ENCODE measurements at places on chromosomes 4 and X.

- DNase-seq: no peak
Observed at GRCh38 chr4:68152411-68152810, 22.7 kb upstream of the TMPRSS11F start.

- no peak for DNase-seq
Observed at GRCh38 chr4:38673130-38673978, 9.4 kb downstream of the KLF3 start.

GRCh38 chrX:154040307-154040756 lies 20.6 kb upstream of the IRAK1 start:
- DNase-seq: no peak

GRCh38 chrX:15499976-15500375 lies 631 bp upstream of the BMX start:
- no peak for DNase-seq

DNA sequence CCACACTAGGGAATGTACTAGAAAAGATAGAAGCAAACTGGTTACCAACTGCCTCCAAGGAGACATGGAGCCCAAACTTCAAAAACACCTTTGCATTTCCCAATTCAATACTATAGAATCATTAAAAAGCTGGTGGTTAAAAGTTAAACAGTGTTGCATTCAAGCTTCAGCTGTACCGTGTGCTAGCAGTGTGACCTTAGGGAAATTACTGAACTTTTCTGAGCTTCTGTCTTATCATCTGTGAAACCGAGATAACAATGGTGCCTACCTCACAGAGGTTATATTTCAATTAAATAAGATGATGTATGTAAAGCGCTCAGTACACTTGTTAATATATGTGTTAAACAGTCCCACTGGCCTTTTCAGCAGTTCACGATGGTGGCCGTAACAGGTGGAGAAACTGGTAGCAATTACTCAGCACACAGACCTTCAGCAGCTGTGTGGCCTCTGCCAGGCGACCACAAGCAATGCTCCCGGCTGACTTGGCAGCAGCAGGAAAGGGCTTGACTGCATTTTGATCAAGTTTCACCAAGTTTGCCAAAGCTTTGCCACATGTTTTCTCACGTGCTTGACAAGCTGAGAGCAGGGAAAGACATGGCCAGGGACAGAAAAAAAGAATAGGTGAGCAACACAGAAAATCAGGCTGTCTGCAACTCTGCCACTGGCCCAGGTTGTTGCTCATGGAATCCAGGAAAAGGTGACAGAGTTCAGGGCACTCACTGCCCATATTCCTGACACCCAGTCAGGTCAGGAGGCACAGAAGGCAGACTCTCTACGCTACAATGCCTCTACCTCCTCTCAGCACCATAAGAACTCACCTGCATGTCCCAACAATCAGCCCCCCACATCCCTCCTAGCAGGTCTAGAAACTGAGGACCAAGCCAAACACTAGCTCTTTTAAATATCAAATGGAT lies 72.1 kb downstream of the PARM1 start:
- DNase-seq: no peak

DNA sequence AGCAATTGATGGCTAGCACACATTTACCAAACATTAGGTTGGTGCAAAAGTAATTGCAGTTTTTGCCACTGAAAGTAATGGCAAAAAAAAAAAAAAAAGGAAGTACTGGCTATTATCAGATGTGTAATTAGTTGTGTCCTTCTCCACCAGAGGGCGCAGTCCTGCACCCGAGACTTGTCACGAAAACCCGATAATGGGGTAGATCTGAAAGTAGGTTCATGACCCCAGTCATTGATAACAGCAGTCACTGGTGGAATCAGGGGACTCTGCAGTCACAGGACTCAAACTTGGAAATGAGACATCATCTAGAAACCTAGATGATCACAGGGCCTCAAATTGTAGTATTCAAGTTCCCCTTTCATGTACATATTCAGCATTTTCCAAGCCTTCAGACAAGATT lies 13.1 kb upstream of the ACOT9 start:
- DNase-seq: peak; percentile 21

GRCh38 chr4:109798866-109799265 lies 2.9 kb downstream of the CFI start:
- no peak for DNase-seq

GRCh38 chr4:124846306-124846705 lies 133.8 kb upstream of the ANKRD50 start:
- no peak for DNase-seq

DNA sequence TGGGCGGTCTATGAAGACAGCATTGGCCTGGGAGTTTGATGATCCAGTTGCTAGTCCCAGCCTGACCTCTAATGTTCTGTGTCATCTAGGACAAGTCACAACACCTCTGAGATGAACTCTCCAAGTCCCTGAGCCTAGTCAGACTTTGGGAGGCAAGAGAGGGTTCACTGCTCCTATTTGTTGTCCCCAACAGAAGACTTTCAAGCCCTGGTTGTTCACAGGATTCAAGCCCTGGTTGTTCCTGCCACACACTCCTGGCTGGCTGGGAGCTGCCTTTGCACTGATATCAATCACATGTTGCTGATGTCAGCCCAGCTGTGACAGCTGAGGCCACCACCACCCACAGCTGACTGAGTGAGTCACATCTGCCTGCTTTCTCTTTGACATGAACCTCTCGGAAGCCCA lies 253.2 kb upstream of the RASGEF1B start:
- peak; percentile 72 for DNase-seq

GRCh38 chr4:127622621-127622920 lies 10.2 kb upstream of the INTU start:
- DNase-seq: no peak

GRCh38 chr4:155974996-155975395 lies 21.3 kb upstream of the CTSO start:
- no peak for DNase-seq

- DNase-seq: no peak
Observed at GRCh38 chrX:134679644-134680043, 21.4 kb upstream of the PLAC1 start.

DNA sequence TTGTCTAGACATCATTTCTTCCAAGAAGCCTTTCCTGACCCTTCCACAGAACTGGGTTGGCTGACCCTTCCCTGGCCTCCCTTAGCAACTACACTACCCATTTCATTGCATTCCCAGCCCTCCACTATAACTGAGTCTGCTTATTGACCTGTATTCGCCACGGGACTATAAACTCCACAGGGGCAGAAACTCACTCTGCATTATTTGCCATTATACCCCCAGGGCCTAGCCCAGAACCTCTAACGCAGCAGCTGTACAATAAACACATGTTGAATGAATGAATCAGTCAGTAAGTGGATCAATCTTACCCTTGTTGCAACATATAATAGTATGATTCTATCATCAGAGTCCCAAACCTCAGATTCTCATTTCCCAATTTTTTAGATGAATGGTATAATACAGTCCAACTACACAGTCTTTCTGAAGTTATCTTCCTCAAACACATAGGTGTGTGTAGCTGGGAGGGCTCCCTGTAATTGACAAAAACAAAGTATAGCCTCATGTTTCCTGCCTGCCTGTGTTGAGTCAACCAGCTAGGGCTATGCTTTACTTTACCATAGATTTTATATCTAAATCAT lies 209.3 kb downstream of the CHIC2 start:
- DNase-seq: no peak

- DNase-seq: no peak
Observed at GRCh38 chr4:141630854-141631253, 5.5 kb upstream of the IL15 start.

DNA sequence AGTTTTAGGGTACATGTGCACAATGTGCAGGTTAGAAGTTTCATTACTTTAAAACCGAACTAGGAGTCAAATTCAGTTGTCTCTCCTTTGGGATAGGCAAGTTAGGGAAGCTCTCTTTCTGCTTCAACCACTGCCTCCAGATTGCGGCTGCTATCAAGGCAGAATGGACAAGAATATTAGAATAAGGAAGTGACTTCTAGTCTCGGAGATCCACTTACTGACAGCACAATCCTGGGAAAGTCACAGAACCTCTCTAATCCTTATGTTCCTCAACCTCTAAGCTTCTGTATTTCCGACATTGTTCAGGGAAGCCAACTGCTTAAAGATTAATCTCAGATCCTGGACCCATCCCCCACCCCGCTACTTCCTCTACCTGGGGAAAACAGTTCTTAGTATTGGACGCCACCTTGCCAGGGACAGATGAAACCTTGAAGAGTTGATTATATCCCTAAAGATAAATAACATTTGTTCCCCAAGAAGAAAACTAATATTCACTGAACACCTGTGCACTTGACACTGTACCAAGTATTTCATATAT lies 2.1 kb downstream of the NUP62CL start:
- no peak for DNase-seq

GRCh38 chrX:36575670-36576069 lies 432.5 kb upstream of the FAM47C start:
- DNase-seq: no peak

DNA sequence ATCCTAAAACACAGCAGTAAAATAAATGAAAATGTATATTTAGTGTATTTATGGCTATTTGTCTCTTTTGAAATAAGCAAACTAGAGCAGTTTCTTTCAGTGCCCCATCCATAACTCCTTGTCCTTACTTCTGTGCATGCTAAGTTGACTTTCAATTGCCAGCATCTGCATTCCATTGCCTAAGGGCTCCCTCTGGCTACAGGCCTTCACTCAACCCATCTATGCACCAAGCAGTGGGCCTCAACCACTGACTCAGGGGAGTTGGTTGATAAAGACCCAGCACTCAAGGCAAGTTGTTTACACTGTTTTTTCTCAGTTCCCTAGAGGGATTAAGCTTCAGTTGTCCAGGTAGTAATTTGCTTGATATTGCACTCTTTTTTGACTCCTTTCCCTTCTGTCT lies 265.7 kb downstream of the IQCM start:
- no peak for DNase-seq

DNA sequence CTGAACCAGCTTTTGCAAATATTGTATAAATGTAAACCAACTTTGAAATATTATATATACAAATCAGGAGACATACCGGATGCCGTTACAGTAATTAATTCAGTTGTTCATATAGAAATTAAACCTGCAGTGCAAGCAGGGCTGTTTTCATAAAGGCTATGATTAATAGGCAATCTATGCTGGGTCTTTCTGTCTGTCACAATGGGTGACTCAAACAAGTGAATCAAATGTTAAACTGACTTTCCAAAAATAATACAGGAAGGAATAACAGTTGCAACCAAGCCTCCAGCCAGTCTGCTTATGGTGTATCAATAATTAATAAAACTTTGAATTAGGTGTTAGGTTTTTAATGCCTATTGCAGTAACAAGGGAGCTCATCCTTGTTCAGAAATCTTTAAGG lies 43.9 kb downstream of the GABRB1 start:
- no peak for DNase-seq

DNA sequence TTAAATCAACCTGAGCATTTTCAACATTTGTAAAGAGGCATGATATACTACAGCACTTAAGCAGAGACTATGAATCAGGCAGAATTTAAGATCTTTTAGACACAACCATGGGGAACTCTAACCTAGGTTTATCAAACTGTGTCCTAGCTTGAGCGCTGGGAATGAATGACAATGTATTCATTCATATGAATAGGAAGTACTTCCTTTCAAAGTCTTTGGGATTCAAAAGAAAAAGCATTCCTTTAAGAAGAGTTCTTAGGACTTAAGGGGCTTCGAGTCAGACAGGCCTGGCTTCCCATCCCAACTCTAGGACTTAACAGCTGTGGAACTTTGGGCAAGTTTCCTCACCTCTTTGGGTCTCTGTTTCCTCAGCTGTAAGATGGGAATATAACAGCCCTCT lies 104.6 kb downstream of the ANAPC4 start:
- no peak for DNase-seq

DNA sequence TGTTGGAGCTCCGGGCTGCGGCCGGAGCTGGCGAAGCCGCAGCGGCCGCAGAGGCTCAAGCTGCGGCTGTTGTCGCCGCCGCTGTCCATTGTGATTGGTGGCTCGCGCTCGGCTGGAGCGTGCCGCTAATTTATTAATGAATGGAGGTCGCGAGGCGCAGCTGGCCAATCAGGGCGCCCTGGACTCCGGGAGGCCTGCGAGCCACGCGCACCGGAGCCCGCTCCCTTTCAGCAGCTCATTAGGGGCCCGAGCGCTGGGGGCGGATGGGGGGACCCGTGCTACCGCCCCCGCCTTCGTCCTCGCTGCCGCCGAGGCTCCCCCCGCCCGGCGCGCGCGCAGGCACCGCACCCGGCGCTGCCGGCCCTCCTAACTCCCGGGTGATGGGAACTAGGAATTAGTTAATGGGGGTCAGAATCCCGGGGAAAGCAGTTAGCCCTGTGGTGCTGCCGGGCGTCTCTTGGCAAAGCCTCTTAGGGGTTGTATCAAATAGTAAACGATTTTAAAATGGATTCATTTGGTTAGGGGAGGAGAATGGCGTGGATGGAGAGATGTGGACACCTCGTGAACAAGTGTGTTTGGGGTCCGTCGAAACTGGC lies 589 bp upstream of the NEUROG2 start:
- DNase-seq: peak; percentile 5

DNA sequence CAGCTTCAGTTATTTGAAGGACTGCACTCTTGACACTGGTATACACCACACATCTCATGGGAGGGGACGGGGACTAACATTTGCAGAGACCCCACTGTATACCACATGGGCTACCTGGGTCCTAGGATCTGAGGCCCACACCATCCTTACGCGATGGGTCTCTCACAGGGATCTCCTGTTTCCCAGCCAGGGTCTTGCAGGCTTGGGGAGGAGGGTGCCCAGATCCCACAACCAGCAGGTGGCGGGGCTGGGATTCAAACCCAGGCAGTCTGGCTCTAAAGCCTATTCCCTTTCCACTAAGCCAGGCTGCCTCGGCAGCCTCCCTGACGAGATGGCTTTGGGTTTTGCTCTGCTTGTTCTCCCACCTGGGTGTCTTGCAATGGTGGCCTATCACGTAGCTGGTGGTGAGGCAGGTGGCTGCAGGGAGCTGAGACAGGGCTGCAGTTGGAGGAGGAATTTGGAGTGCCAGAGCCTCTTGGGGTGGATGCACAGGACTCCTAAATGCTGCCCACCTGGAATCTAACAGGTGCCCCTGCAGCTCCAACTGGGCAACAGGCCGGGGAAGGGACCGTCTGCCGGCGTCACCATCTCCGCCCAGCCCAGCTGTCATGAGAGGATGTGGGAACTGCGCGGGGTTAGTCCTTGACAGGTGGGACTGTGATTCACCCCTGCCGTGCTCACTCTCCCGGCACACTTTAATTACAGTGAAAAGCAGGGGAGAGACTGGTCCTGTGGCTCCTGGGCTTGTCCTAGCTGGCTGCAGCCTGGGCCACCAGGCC lies 110.7 kb downstream of the PSAPL1 start:
- no peak for DNase-seq

DNA sequence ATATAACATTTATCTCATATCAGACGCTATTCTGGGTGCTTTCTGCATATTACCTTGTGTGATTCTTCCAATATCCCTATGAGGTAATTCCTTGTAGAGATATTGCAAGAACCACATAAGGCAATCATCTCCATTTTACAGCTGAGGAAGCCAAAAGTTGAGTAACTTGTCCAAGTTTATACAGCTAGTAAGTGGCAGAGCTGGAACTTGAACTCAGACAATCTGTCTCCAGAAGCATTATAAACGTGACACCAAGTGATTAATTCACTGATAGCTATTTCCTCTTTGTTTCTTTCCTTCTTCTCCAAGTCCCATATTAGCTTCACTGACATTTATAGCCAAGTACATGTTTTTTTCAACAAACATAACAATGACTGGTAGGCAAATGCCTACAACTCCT lies 7.3 kb downstream of the EMCN start:
- no peak for DNase-seq

GRCh38 chrX:148865277-148866210 lies 365.1 kb downstream of the AFF2 start:
- DNase-seq: no peak

- no peak for DNase-seq
Observed at GRCh38 chrX:66233209-66233608, 69.2 kb downstream of the HEPH start.
